ENCODE measurements at places on chromosomes 4 and X.

- DNase-seq, result peak; percentile 44
- peak overlapping the region; percentile 91 for H3K4me3 ChIP-seq
- H3K27ac ChIP-seq, result peak overlapping the region; percentile 47
- H3K4me1 ChIP-seq, result peaks cover 31% of the 10 kb centered on the region
- H3K27me3 ChIP-seq, result peaks cover 31% of the 10 kb centered on the region
- H3K36me3 ChIP-seq, result no peaks in the 10 kb centered on the region
These were observed 1.7 kb downstream of the FRAS1 start for GRCh38 chr4:78058591-78059523.

DNA sequence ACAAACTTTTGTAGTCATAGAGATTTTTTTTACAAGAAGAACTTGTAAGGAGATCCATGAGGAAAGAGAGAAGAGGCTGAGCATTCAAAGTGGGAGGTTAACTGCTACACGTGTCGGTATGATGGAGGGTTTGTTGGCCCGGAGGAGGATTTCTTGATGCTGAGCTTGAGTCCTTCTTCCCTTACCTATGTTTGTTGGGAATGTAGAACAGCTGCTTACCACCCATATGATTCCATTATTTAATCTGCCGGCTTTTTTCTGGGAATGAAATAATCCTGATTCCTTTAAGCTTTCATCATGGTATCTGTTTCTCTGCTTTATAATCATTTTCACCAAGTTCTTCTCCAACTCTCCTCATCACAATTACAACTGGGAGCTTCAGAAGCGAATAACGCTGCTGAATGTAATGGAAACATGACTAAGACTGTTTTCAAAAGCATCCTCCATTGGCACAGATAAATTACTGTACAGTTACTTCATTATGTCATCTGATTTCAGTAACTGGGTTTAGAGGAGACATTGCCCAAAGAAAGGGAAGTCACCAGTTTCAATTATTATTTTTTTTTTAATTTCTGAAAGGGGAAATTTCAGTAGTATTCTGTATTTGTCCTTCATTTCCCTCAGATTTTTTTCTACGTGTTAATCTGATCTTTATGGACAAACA is 420.6 kb downstream of the SPRY1 start:
- no peak overlapping the region for H3K4me3 ChIP-seq
- H3K27ac ChIP-seq, result no peak overlapping the region
- no peak for DNase-seq
- peaks cover 5% of the 10 kb centered on the region for H3K36me3 ChIP-seq
- no peaks in the 10 kb centered on the region for H3K27me3 ChIP-seq

GRCh38 chr4:76326515-76326914 is 20.0 kb downstream of the STBD1 start:
- H3K36me3 ChIP-seq, result peaks cover 7% of the 10 kb centered on the region
- H3K4me3 ChIP-seq, result no peak overlapping the region
- H3K27ac ChIP-seq, result no peak overlapping the region
- no peak for DNase-seq
- peaks cover 4% of the 10 kb centered on the region for H3K27me3 ChIP-seq
- H3K4me1 ChIP-seq, result no peaks in the 10 kb centered on the region

DNA sequence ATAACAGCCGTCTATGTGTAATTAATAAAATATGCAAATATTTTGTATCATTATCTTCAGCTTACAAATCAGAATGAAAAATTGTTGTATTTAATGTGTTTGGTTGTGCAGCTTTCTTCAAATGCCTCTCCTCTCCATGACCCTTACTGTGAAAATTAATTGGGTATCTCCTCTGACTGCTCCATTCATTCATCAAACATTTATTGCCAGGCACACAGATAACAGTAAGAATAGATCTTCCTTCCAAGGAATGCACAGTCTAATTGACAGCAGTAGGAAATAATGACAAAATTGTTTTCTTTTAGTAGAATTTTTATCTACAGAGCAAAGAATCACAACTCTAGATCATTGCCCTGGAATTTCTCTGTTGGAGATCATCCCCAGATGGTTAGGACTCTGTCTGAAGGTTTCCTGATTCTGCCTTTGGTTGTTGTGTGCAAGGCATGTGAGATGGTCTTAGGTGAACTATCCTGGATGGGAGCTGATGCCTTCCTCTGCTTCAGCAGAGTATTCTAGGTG is 395.0 kb upstream of the FAT1 start:
- H3K4me3 ChIP-seq, result no peak overlapping the region
- peaks cover 11% of the 10 kb centered on the region for H3K4me1 ChIP-seq
- no peak overlapping the region for H3K27ac ChIP-seq
- no peaks in the 10 kb centered on the region for H3K27me3 ChIP-seq
- DNase-seq, result no peak

GRCh38 chr4:185213877-185214276 is 4.5 kb downstream of the SNX25 start:
- H3K27ac ChIP-seq, result no peak overlapping the region
- no peak for DNase-seq
- peak overlapping the region; percentile 58 for H3K4me3 ChIP-seq
- peaks cover 25% of the 10 kb centered on the region for H3K4me1 ChIP-seq
- H3K36me3 ChIP-seq, result no peaks in the 10 kb centered on the region
- H3K27me3 ChIP-seq, result peaks cover 10% of the 10 kb centered on the region

DNA sequence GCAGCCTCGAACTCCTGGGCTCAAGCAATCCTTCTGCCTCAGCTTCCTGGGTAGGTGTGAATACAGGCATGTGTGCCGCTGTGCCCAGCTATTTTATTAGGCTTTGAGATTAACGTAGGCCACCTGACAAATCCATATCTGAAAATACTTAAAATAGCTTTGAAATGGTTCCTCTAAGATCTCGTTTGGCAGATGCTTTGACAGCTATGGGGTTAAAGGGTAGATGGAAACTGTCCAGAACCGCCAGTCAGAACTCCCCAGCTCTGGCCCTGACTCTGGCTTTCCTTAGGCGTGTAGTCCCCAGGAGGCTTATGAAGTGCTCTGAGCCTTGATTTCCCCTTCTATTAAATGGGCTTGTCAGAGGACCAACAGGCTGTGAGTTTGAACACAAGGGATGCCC is 32.8 kb upstream of the STIM2 start:
- no peaks in the 10 kb centered on the region for H3K27me3 ChIP-seq
- H3K4me1 ChIP-seq, result no peaks in the 10 kb centered on the region
- DNase-seq, result no peak
- H3K4me3 ChIP-seq, result no peak overlapping the region

GRCh38 chrX:42047886-42048285 is 124.5 kb upstream of the CASK start:
- H3K4me1 ChIP-seq, result no peaks in the 10 kb centered on the region
- H3K27me3 ChIP-seq, result no peaks in the 10 kb centered on the region
- no peak for DNase-seq
- H3K36me3 ChIP-seq, result no peaks in the 10 kb centered on the region

- no peak for DNase-seq
- no peaks in the 10 kb centered on the region for H3K4me1 ChIP-seq
- H3K27me3 ChIP-seq, result no peaks in the 10 kb centered on the region
- H3K27ac ChIP-seq, result no peak overlapping the region
These were observed 322.1 kb upstream of the ARX start for GRCh38 chrX:25337841-25338240.

DNA sequence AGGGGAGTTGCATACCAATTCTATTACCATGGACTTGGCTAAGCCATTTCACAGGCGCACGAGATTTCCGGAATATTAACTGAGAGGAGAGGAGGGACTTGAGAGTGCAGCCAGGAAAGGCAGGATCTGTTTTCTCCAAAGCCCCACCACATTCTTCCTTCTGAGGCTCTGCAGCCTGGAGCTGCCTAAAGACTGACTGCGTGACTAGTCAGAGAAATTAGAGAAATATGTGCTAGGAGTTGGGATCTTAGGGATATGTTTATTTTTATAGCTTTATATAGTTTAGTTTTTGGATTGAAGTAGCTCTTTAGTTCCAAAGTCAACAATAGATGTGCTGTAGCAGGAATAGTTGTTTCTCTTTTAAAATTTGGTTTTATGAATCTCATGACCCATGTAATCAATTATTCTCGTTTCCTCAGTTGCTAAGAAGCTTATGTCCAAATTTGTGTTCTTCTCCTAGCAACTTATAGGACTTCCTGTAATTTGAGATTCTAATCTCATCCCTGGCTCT is 300.1 kb upstream of the DDX53 start:
- H3K36me3 ChIP-seq, result no peaks in the 10 kb centered on the region
- no peaks in the 10 kb centered on the region for H3K4me1 ChIP-seq
- no peaks in the 10 kb centered on the region for H3K27me3 ChIP-seq
- no peak overlapping the region for H3K27ac ChIP-seq
- DNase-seq, result no peak
- H3K4me3 ChIP-seq, result no peak overlapping the region

DNA sequence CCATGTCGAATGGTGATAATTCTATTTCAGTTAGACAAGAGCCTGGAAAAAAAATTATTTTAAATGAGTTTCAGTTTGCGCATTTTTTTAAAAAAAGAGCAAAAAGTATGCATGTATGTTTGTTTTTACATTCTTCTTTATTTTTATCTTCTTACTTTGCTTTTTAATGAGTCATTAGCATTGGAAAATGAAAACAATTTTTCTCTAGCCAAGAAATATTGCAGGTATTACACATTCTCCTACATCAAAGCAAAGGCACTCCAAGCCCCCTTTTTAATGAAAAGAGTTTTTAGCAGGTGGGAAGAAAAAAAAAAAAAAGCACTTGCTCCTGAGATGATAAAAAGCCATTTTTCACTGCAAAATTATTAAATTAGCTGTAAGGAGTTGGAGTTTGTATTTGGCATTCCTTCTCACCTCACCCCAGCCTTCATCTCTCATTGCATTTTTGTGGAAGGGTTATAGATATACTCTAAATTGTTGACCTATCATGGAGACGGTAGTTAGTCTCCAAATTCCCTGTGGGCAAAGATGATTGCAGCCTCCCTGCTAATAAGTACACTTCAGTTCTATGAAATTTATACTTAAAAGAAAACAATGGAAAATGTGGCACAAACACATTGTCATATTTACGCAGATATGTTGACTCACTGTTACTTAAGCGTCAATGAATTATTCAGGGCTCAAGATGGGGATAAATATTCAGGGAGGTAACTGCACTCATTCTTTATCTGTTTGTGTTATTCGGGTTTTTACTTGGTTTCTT is 43.8 kb downstream of the PALLD start:
- peaks cover 11% of the 10 kb centered on the region for H3K4me1 ChIP-seq
- no peaks in the 10 kb centered on the region for H3K27me3 ChIP-seq
- H3K36me3 ChIP-seq, result no peaks in the 10 kb centered on the region
- DNase-seq, result no peak
- no peak overlapping the region for H3K27ac ChIP-seq
- H3K4me3 ChIP-seq, result no peak overlapping the region

GRCh38 chr4:140764785-140765392 is 8.7 kb upstream of the TBC1D9 start:
- no peak for DNase-seq
- H3K4me1 ChIP-seq, result no peaks in the 10 kb centered on the region
- H3K36me3 ChIP-seq, result no peaks in the 10 kb centered on the region
- no peak overlapping the region for H3K27ac ChIP-seq

DNA sequence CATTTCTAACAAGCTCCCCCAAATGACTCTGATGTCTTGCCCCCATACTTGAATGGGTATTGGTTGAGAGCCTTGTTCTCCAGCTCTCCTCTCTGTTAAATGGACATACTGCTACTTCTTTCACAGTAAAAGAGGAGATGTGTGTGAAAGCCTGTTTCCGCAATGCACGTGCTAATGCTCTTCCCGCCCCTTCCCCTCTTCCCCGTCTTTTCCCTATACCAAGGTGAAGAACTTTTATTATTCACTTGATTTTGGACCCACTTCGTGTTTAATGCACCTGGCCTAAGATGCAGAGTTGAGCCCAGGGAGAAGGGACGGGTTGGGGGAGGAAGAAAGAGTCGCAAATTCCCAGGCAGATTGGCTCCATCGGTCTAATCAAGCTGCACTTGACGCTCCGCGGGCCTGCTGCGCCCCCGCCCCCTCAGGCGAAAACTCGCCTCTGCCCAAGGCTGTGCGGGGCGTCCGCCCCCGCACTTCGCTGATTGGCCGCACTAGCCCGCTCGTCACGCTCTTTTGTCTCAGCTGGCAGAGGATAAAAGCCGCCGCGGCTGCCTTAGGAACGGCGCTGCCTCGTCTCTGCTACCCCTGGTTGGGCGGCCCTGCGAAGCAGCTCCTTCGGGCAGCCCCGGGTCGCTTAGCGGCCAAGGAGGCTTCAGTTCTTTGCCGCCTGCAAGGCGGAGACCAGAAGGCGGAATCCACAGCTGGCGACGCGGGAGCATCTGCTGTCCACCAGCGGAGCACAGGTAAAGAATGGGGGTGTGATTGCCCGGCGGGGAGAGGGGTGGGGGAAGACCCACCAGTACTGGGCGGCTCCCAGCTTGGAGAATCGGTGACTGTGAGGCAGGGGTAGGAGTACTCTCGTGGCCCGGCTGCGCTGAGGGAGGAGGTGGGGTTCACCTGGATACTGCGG is at the start of gene ZCCHC12:
Gene ZCCHC12 (plus strand): TSS at position 562 of the 910 bp plus-strand sequence. CDS start 1,421 bp downstream, outside the sequence.
- H3K27ac ChIP-seq, result peak within 1 kb of the TSS; percentile 57
- peaks cover 5% of the 10 kb centered on the region for H3K36me3 ChIP-seq
- peak within 1 kb of the TSS; percentile 95 for H3K4me3 ChIP-seq

DNA sequence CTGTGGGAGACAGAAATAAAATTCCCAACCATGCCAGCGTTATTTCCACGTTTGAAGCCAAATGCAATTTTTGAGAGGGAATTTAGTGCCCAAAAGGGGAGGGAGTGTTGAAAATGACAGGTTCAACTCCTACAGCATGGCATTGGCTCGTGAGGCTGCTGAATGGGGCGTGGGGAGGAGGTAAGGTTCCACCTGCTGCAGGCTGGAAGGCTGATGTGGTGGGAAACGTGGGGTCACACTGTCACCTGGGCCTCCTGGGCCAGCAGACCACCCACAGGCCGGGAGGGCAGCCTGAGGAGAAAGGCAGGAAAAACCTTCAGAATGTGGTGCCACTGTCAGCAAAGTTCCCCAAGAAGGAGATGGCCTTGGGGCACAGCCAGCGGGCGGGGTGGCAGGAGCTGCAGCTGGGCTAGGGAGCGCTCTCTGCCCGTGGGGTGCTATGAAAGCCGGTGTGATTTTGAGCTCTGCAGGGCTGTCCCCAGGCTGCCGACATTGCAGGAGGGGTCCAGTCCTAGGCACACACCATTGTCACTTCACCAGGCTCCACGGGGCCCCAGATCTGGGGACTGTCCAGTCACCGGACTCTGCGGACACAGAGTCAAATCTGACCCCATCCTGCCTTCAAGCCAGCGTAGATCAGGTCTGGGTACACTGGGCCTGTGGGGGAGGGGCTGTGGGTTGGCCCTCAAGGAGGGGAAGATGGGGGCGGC is 19.6 kb downstream of the MSANTD1 start:
- no peaks in the 10 kb centered on the region for H3K36me3 ChIP-seq
- H3K4me1 ChIP-seq, result no peaks in the 10 kb centered on the region
- no peak overlapping the region for H3K27ac ChIP-seq
- no peak overlapping the region for H3K4me3 ChIP-seq
- no peak for DNase-seq

- no peak overlapping the region for H3K27ac ChIP-seq
- peaks cover 10% of the 10 kb centered on the region for H3K4me1 ChIP-seq
- no peaks in the 10 kb centered on the region for H3K36me3 ChIP-seq
These were observed 110.9 kb downstream of the FRAS1 start for GRCh38 chr4:78168029-78168428.

DNA sequence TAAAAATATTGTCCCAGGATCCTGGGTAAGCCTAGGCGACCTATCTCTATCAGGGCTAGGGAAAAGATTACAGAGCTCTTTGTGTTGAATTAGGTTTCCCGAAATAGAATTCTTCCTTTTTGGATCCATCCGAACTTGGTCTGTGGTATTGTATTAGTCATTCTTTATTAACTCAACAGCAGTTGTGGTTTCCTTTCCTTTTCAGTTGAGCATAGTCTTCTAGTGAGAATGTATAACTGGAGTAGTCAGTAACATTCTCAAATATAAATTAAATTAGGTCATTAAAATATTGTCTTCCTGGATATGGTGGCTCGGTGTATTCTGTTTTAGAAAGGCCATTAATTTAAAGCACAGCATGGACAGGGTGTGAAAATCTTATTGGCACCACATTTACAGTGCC is 520.4 kb downstream of the NLGN4X start:
- no peaks in the 10 kb centered on the region for H3K36me3 ChIP-seq
- no peak overlapping the region for H3K27ac ChIP-seq
- DNase-seq, result no peak
- no peaks in the 10 kb centered on the region for H3K4me1 ChIP-seq

All from neural crest cell (in vitro differentiated cells).